Muscle of arm (tissue), 14 donors: ENCODE measurements at places on chromosomes 4 and X.

- DNase-seq: no peak
Observed at GRCh38 chr4:184897895-184898294, 72.1 kb upstream of the ACSL1 start.

- DNase-seq: no peak
Observed at GRCh38 chr4:36218121-36218520, 26.2 kb downstream of the ARAP2 start.

DNA sequence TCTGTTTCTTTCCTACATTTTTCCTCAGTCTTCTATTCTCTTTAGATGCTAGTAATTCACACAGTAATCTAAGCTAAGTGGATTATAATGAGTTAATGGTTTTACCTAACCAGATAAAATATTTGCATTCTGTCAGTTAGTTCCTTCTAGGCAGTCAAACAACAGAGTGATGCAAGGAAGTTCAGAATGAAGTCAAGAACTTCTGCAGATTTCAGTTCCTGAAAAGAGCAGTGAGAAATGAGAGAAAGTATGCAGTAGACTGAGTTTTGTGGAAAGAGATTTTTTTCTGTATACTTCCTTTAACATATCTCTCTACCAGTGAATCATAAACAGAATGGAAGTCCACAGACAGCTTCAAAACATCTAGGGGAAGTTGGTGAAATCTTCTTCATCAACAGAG is 774.0 kb upstream of the POU3F4 start:
- DNase-seq: no peak

DNA sequence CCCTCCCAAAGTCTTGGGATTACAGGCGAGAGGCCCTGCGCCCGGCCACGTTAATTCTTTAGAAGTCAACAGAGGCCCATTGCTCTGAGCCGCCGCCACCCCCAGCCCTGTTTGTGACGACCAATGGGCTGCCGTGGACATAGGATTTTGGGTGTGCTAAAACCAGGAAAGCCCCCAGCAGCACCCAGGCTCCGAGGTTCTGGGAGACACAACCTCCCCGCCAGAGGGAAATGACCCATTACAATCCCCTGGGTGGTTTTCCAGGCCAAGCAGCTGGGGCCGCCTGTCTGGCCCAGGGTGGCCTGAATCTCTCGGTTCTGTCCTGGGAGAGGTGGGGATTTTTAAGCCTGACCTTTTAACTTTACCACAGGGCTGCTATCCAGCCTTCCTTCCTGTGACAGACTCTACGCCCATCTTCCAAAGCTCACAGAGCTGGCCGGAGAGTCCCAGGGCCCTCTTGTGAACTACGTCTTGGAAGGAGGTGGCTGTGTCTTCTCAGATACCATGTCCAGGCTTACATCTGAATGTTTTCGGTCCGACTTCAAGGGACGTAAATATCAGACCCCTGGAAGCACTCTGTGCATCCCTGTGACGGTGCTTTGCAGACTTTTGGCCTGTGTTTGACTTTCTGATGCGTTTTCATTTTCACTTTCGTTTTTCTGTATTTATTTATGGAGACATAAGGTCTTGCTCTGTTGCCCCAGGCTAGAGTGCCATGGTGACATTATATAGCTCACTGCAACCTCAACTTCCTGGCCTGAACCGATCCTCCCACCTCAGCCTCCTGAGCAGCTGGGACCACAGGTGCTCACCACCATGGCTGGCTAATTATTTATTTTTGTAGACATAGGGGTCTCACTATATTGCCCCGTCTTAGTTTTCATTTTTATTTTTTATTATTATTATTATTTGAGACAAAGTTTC is 36.0 kb downstream of the P2RY8 start:
- no peak for DNase-seq

GRCh38 chrX:13515211-13515930 is 54.0 kb upstream of the EGFL6 start:
- DNase-seq: no peak
